CD4-positive, alpha-beta T cell treated with Interleukin-2 at 100 ng/mL for 4 hours (primary cell): ENCODE measurements at places on chromosomes 4 and X.

DNA sequence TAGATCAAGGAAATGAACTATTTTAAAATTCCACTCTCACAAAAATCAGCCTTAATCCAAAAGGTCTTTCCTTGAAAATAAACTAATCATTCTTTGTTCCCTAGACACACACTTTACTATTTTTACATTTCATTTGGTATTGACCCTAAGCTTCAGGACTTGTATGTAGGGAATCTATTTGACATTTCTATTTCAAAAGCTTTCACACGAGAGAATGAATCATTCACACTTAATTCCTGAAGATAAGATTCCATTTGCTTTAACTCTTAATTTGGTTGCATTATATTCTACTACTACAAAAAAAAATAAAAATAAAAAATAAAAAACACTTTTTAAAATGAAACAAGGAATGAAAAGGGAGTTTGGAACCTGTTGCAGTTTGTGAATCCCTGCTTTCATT is 43.7 kb downstream of the EDNRA start:
- no peak for DNase-seq

DNA sequence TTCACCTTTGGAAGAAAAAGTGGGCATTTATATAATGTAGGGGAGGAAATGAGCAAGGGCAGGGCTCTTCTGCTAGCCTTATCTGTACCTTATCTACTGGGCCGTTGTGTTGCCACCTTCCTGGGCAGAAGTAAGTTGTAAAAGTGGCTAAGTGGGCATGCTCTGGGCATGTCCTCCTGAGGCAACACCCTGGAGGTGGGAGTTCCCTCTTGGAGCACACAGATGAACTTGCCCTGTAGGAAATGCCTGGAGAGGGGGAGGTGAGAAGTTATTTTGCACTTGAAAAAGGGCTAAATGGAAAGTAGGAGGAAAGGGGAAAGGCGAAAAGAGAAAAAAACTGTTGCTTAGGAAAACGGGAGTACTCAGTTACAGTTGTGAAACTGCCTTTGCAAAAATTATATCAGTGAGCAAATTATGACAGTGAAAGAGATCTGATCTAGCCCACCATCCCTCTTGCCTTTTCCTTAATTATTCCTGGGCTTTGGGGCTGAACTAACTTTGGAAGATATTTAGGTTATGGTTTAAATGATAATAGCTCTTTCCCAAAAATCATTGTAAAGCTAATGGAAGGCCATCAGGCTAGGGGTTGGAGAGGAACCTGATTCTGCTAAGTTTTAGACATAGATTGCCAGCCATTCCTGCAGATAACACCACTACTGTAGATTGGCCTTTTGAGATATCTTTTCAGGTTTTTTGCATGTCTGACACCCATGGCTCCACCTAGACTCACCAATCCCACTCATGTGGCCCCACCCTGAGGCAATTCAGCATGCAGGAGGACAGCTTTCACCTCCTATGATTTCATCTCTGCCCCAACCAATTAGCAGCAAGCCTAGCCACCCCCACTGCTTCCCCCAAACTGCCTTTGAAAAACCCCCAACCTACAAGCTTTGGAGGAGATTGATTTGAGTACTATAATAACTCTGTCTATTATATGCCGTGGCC is 20.5 kb upstream of the ZNF81 start:
- no peak for DNase-seq

- no peak for DNase-seq
These were observed 78.3 kb downstream of the CHIC2 start for GRCh38 chr4:53986062-53986461.

DNA sequence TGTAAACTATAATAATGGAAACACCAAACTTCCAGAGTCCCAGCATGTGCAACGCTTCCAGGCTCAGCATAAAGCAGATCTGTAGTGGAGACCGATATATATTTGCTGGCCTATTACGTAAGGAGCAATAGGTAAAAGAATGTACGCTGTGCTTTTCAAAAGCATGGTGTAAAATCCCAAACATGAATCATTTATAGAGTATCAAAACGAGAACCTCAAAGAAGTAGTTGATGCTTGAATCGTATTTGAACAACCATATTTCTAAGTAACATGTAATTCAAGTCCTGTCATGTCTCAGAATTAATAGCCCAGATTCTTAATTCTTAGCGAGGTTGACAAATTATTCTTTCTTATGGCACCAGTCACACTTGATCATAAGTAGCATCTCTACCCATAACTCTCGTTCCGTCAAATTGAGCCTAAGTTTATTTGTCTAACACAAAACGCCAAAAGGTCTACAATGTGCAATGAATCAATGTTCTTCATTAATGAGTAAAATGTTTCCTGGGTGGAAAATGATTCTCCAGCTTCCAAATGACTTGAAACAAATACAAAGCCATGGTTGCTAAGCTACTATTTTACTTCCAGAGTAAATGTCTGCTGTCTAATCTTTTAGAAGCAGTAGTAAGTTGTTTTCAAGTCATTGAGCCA is 811.5 kb upstream of the FRG1 start:
- DNase-seq: no peak

GRCh38 chr4:11451716-11452115 is 23.0 kb upstream of the HS3ST1 start:
- no peak for DNase-seq

- DNase-seq: no peak
These were observed 147.0 kb upstream of the HPGD start for GRCh38 chr4:174669270-174669669.

- no peak for DNase-seq
These were observed 88.4 kb upstream of the AFF2 start for GRCh38 chrX:148412006-148412405.

DNA sequence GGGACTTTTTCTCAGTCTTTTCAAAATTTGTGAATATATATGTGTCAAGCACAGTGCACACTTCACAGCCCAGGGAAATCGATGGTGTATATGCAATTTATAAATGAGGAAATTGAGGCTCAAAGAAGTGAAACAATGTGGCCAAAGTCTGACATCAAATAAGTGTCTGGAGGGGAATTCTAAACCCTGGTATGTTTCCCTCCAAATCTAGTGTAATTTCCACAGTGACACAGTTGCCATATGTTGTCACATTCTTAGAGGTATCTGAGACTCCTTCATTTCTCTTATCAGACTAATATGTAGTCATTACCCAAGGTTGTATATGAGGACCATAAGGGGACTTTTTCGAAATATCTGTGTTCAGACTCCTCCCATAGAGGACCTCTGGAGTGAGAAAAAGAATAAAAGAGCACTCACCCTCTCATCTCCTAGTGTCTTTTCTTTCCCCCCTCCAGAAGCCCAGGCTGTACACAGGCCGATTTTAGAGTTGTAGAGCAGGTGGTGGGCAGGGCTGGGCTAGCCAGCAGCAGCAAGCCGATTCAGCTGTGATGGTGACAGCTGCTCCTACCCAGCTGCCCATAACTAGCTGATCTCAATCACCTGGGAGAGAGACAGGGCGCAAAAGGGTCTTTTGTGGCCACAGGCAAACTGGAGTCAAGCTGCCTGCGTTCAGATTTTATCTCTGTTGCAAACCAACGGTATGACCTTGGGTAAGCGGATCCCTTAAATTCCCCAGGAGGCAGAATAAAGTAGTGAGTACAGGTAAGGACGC is 55.1 kb downstream of the CLCN5 start:
- DNase-seq: no peak

DNA sequence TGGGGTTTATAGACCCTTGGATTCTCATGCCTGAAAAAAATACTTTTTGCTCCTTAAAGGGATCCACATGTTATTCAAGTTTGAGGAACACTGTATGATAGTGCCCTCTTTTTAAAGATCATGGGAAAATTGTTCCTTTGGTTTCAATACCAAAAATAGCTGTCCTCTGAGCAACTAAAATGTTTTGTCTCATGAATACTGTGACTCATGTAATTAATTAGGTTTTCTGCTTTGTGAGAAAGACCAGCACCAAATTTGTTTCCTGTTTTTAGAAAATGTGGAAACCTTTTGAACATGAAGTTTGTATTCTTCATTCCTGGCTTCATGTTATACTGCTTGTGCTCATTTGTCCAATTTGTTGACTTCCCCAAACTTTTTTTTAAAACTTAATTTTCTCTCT is 127.6 kb upstream of the SH3RF1 start:
- no peak for DNase-seq

GRCh38 chrX:41604177-41604576 is 84.6 kb upstream of the GPR34 start:
- DNase-seq: no peak

GRCh38 chr4:104470770-104471169 is 23.9 kb downstream of the CXXC4 start:
- no peak for DNase-seq

- DNase-seq: no peak
These were observed 53.5 kb upstream of the SOD3 start for GRCh38 chr4:24741910-24742309.

GRCh38 chr4:53855581-53856250 is 208.7 kb downstream of the CHIC2 start:
- DNase-seq: no peak

GRCh38 chr4:99947190-99947578 is 766 bp upstream of the DNAJB14 start:
- no peak for DNase-seq

DNA sequence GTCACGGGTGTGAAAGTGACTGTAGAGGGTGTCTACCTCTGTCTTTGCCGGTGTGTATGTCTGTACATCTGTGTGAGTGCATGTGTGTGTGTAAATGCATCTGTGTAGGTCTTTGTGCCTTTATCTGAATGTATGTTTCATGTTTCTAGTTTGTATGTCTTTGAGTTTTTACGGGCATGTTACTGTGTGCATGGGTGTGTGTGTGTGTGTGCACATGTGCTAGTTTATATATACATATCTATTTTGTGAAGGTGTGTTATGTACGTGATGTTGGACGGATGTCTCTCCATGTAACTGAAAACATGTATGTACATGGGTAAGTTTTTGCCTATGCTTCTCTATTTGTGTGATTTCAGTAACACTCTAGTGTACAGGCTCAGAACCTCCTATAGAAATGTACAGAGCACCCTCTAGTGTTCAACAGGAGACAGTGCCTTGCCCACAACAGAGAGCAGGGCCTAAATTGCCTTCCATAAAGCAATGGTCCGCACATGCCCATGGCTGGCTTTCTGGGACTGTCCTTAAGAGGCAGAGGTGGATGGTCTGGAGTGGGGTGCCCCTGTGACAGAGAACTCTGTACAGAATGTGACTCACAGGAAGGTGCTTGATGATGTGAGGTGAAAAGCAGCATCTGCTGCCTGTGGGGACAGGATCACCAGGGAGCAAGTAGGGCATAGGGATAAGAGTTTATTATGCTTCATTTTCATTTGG is 343.5 kb downstream of the RAPGEF2 start:
- DNase-seq: peak; percentile 25

GRCh38 chrX:129115104-129115503 is 408.2 kb downstream of the SMARCA1 start:
- no peak for DNase-seq

DNA sequence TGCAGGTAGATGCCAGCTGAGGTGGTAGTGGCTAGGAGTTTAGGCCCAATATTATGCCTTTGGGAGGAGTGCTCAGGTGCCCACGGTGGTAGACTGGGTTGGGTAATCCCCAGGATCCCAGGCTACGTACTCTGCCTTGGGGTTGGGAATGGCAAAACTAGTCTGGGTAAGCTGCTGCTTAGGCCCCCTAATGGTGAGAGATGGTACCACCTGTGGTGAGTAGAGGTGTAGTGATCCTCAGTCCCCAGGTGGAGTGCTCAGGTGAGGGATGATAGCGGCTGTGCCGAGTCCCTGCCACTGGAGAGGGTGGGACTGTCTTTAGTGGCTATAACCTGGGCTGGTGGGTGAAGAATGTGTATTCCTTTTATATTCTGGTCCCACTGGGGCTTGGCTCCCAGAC is 75.2 kb downstream of the IL1RAPL2 start:
- no peak for DNase-seq

DNA sequence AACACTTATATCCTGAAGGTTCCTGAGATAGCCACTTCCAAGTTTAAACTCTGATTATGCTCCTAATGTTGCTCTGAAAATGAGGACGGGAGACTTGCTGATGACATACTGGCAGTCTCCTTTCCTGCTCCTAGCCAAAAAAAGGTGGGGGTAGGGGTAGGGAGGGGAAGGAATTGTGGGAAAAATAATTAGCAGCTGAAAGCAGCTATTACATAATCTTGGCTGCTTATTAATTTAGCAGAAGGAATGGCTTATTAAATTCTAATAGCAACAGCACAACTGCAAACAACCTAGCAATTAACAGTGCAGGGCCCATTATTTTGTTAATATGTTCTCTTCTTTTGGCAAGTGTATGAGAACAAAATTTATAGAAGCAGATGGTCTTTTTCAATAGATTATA is 2.0 kb upstream of the AP1S2 start:
- DNase-seq: no peak

- no peak for DNase-seq
These were observed 1150.1 kb downstream of the STIM2 start for GRCh38 chr4:28010577-28011240.

- DNase-seq: no peak
These were observed 244.4 kb downstream of the DCLK2 start for GRCh38 chr4:150322646-150323045.

GRCh38 chr4:56658528-56658927 is 22.6 kb downstream of the HOPX start:
- DNase-seq: no peak

- no peak for DNase-seq
These were observed 35.3 kb upstream of the DCX start for GRCh38 chrX:111447298-111447697.

DNA sequence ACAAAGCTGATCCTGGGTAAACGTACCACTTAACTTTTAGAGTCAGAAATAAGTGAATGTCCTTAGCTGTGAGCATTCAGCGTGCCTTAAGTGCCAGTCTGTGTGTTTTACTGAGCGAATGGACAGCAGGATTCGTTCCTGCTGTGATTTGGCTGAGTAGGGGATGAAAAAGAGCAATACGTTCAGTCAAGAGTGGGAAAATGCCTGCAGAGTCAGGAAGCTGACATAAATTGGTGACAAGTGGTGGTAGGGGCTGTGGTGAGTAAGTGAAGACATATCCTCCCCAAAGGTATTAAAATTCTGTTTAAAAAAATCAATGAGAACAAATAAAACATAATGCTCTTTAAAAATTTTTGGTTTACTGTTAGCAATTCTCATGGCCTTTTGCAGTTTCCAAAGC is 56.6 kb upstream of the TNIP3 start:
- no peak for DNase-seq

GRCh38 chr4:87949961-87950360 is 25.6 kb upstream of the SPP1 start:
- no peak for DNase-seq
